ENCODE measurements at places on chromosomes 12 and 14.

- no peak for DNase-seq
Observed at GRCh38 chr12:132450418-132451171, 39.4 kb upstream of the FBRSL1 start.

- DNase-seq: no peak
Observed at GRCh38 chr12:50187084-50187900, 20.1 kb upstream of the CERS5 start.

- DNase-seq: no peak
Observed at GRCh38 chr12:104424955-104425354, 31.8 kb upstream of the CHST11 start.

GRCh38 chr14:104448721-104449120 lies 130.8 kb upstream of the C14orf180 start:
- DNase-seq: no peak

GRCh38 chr12:62164036-62164435 lies 96.2 kb upstream of the USP15 start:
- DNase-seq: no peak

GRCh38 chr14:32307881-32308582 lies 21.1 kb upstream of the AKAP6 start:
- DNase-seq: no peak

DNA sequence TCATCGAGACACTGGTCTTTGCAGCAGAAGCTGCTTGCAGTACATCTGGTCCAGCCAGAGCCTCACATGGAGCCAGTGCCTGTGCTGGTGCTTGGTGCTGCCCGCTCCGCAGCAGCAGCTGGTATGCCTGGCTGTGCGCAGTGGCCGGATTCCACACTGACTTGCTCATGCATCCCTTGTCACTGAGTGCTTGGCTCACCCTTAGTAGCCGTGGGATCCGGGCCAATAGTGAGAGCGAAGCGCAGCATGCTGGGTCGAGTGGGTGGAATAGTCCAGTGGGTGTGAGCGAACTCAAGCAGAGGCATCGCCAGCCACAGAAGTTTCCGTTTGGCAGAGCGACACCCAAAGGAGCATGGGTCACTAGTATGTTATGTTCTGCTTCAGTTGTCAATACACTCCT lies 10.1 kb upstream of the FBXO33 start:
- no peak for DNase-seq

DNA sequence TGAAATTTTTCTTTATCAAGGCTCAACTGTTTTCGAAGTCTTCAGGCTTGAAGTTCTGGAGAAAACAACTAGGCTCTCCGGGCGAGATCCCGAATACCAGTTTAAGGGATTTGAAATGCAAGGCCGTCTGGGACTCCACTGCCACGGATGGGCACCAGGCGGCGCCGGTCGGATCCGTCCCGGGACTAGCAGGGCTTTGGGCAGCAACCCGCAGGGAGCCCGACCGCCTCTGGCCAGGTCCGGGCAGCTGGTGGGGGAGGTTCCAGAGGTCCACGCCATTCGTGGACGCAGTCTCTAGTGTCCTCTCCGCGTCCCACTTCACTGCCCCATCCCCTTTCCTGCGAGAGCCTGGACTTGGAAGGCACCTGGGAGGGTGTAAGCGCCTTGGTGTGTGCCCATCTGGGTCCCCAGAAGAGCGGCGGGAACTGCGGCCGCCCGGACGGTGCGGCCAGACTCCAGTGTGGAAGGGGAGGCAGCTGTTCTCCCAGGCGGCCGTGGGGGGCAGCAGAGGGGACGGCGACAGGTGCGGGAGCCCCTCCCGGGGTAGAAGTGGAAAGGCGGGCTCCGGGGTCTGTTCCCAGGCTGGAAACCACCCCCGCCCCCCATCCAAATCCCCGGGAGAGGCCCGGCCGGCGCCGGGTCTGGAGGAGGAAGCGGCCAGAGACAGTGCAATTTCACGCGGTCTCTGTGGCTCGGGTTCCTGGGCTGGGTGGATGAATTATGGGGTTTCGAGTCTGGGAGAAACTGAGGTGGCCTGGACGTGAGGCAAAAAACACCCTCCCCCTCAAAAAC lies 838 bp upstream of the ERBB3 start:
- DNase-seq: no peak

Measured in activated CD4-positive, CD25-positive, alpha-beta regulatory T cell treated with anti-CD3 and anti-CD28 coated beads, Interleukin-2, amount 50 U/mL, for 16 hours (primary cell).